OCI-LY7 (cell line): ENCODE measurements at places on chromosomes 12 and 14. TPM values are rescaled to one million over a fixed set of nuclear protein-coding genes. Genes with fewer than 3 reads are reported as not detected.

Gene LYZ
- total RNA-seq = 0.29 TPM in 1 of 2 replicates, not detected in the other

GRCh38 chr12:115004470-115005146 is 320.6 kb upstream of the TBX3 start:
- DNase-seq = no peak

- no peak for DNase-seq
Measured at GRCh38 chr12:25071366-25071765, 122.5 kb upstream of the BCAT1 start.

- no peak for DNase-seq
Measured at GRCh38 chr12:109084425-109084824, 8.8 kb downstream of the ALKBH2 start.

Gene LHX5
- not detected in 2 replicates for total RNA-seq

Gene HCAR1
- total RNA-seq = 0.07 TPM in 1 of 2 replicates, not detected in the other

Gene LALBA
- not detected in 2 replicates for total RNA-seq

GRCh38 chr12:100243137-100243536 is 23.7 kb downstream of the DEPDC4 start:
- DNase-seq = no peak

DNA sequence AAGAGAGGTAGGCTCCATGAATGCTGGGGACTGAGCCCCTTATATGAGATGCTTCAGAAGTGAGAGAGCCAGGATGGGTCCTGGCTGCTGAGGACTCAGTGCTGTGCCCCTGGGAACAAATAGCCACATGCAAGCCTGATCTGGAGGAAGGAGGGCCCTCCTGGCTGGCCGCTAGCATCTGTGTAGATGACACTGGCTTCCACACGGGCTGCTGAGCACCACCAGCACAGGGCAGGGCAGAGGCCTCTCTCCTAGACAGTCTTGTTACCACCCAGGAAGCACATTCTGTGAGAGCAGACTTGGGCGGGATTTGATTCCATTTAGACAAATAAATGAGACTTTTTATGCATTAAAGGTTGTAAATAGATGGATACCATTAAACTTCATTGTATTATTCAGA is 48.0 kb downstream of the ZNF664 start:
- no peak for DNase-seq

DNA sequence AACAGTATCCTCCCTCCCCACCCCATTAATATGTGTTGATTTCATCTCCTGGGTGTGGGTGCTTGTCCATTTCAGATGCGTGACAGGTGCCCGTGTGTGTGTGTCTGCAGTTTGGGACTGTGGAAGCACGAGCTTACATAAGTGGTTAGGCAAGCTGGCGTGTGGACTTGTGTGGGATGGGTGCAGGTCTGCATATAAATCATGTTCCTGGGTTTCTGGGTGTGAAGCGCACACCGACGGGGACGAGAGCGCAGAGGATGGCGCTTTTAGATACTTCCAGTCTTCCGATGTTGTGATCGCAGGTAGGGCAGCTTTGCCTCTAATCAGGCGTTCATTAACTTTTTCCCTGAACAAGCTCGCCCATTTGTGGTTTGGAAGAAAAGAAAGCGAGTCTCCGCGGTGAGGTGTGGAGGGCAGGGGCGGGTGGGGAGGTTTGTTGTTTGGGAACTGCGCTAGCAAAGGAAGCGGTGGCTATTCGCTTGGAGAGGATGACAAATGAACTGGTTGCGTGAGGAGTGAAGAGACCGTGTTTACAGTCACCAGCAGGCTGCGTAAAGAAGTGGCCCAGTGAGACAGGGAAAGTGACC is 865 bp downstream of the RGS6 start:
- no peak for DNase-seq

- peak; percentile 3 for DNase-seq
Measured at GRCh38 chr14:39219075-39219499, 14.6 kb upstream of the MIA2 start.

Gene GSKIP
- total RNA-seq = 10.9 and 12.6 TPM in 2 replicates

DNA sequence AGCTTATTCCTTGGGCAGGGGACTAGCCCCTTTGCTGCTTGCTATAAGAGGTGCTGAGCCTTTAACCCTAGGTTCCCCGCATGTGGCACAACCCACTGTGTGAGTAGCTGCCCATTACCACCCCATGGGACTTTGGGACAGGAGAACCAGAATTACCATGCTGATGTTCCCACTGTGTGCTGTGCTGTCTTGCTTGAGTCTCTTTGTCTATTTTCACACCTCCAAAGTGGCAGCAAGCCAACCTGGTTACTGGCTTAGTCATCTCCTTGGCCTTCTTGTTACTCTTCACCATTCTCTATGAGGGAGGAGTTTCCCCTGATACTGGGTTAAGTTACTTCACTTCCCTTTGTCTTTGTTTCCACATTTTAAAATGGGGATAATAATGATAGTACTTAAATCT is 73.4 kb upstream of the ETV6 start:
- no peak for DNase-seq

GRCh38 chr14:33323979-33324378 is 385.3 kb downstream of the NPAS3 start:
- DNase-seq = no peak

DNA sequence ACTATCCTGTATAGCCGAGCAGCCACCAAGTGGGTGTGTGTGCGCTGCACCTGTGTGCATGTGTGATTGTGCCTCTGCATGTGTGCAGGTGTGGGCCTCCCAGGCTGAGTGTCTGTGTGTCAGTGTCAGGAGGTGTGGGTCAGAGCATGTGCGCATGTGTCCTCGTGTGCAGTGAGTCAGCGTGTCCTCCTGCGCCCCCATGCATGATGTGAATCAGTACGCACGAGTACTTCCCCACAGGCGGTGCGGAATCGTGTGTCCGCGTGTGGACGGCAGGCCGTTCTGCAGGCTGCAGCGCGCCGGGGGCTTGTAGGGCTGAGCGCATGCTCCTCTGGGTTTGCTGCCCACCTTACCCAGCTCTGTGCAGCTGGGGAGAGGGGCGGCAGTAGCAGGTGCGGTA is 34.2 kb downstream of the DTX1 start:
- DNase-seq = no peak

- no peak for DNase-seq
Measured at GRCh38 chr14:81298122-81298521, 77.4 kb upstream of the GTF2A1 start.

GRCh38 chr12:45418520-45418919 is 202.6 kb downstream of the ANO6 start:
- no peak for DNase-seq

DNA sequence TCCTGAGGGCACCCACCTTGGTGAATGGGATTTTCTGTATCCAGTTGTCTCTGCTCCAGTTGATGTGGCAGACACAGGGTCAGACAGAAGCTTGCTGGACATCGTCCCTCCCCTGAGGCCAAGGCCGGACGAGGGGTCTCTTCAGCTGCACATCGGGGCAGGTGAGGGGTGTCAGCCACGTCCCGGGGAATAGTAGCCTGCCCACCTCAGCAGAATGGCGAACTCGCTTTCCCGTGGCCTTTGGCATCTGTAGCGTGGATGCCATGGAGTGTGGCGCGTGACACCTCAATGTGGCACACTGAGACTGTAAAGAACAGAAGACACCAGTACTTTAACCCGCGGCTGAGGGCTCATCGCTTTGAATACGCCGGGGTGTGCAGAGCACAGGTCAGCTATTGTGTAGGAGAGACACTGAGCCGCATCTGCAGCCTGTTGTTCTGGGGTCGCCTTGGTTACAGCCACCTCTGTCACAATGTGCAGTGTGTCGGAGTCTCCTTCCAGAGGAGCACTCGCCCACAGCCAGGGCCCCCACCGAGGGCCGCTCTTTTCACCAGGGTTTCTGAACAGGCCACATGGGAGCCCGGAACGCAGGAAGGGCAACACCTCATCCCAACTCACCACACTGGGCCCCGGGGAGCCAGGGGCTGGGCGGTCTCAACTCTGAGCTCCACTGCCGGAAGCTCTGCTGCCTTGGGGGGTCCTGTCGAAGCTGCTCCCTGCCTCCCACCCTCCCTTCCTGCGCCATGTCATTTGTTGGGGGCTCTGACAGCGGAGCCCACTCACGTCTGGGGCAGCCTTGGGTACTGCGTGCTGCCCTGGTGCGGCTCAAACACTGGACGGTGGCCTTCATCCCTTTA is 77.0 kb downstream of the ADGRD1 start:
- DNase-seq = no peak

DNA sequence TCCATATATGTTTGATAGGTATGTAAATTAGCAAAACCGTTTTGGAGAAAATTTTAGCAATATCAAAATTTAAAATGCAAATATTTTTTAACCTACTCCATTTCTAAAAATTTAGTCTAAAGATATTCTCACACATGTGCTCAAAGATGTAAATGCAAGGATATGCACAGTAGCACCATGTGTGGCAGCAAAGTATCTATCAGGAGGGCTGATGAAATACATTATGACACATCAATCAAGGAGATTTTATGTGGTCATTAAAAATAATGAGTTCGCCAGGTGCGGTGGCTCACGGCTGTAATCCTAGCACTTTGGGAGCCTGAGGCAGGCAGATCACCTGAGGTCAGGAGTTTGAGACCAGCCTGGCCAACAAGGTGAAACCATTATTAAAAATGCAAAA is 8.0 kb upstream of the C1R start:
- no peak for DNase-seq

GRCh38 chr14:78010688-78011087 is 159.5 kb upstream of the NRXN3 start:
- DNase-seq = no peak

DNA sequence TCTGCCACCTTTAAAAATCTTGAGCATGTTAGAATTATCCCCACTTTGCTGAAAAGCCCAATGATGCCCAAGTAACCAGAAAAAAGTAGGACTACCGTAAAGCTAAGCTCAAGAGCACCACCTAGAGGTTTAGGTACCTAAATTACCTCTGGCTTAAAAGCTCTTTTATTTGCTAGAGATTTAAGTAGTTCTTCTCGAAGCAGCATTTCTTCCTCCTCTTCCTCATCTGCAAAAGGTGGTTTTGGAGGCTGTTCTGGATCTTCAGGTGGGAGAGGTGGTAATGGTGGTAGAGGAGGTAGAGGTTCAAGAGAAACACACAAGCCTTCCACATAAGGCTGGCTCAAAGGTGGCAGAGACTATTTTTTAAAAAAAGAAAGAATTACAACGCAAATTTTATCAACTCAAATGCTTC is 26.9 kb downstream of the ZFC3H1 start:
- DNase-seq = peak; percentile 83

GRCh38 chr12:6644257-6644596 is 3.0 kb downstream of the ACRBP start:
- DNase-seq = peak; percentile 60

DNA sequence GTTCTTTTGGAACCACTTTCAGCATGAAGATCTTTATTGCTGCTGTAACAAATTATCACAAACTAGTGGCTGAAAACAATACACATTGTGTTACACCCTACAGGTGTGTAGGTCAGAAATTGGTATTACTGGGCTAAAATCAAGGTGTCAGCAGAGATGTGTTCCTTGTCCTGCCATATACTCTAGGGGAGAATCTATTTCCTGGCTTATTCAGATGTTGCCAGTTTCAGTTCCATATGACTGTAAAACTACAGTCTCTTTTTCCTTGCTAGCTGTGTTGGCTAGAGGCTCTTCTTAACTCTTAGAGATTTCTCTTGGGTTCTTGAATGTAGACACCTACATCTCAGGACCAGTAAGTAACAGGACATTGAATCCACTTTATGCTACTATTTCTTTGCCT is 215.6 kb upstream of the PPFIA2 start:
- no peak for DNase-seq

DNA sequence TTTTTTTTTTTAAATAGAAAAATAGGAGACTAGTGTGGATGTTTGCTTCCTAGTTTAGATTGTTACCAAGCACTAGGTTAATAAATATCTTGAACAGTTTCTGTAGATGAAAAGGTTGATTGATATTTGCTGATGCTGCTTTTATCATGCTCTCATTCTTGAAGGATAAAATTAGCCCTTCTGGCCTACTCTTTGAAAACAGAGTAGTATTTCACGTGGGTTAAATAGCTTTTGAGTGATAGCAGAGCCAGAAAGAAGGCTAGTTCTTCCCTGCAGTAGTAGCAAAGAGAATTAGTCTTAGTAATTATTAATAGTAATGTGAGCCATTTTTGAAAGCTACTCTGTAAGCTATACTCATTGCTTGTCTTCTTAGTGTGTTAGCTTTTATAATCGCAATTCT is 5.2 kb downstream of the NEDD1 start:
- no peak for DNase-seq

GRCh38 chr12:48039151-48039550 is 34.9 kb upstream of the COL2A1 start:
- DNase-seq = no peak

DNA sequence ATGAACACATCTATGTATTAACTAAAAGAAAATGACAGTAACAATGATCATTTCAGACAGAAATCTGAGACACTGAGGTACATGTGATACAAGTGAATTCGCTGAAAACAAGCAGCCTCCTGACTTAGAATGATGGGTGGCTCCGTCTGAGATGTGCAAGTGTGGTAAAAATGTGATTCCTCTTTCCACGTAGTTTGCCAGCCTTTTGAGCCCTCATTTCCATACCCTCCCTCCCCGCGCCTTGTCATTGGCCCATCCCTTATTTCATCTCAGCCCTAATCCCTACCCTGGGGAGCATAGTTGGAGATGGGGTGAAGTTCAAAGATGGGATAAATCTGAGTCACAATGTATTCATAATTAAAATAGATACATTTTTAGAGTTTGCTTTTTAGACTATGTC is 107.8 kb downstream of the BMP4 start:
- DNase-seq = no peak

DNA sequence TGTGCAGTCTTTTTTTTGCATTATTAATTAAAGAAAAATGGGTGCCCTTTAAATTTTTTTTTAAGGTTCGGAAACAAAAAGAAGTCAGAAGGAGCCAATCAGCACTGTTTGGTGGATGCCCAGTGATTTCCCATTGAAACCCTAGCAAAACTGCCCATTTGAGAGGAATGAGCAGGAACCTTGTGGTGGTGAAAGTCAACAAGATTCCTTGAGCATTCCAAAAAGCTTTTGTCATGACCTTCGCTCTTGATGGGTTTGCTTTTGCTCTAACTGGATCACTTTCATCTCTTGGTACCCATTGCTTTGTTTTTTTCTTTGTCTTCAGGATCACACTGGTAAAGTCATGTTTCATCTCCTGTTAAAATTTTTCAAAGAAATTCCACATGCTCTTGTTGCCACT is 54.1 kb downstream of the ADIPOR2 start:
- DNase-seq = no peak

DNA sequence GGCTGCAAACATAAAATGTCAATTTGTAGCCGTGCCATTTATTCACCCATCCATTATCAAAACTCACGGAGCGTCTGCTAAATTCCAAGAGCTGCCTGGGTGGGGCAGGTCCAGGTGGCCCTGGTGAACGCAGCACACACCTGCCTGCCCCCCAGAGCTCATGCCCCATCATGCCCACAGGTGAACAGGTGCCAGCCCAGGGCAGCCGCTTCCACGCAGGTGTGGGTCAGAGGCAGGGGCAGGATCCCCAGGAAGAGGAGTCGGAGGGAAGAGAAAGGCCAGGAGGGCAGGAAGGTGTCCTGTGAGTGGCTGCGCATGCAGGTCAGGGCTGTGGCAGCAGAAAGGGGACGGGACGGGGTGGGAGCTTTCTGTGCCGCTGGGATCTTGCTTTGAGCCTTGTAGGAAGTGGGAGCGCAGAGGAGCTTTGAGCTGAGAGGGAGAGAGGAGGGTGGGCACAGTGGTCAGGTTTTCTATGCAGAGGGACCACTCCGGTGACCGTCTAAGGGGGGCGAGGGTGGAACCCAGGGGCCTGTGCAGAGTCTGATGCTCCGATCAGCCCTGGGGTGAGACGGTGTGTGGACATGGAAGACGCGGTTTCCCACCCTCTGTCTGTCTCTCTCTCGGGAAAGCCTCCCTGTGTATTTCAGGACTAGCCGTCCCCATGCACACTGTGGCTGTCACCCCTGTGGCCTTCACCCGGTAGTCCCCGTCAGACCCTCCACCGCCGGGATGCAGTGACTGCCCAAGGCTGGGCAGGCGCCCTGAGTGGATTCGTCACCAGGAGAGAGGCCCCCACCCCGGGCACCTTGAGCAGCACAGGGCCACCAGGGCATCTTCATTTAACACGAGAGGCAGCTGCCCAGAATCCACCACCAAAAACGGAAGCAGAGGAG is 26.7 kb downstream of the GALNT9 start:
- no peak for DNase-seq
